SK-N-SH treated with all-trans-retinoic acid at 6 μM for 48 hours (cell line): ENCODE measurements at places on chromosomes 3 and 15.
A peak's percentile ranks its signal among the peaks of the same experiment; 100 is the strongest.

DNA sequence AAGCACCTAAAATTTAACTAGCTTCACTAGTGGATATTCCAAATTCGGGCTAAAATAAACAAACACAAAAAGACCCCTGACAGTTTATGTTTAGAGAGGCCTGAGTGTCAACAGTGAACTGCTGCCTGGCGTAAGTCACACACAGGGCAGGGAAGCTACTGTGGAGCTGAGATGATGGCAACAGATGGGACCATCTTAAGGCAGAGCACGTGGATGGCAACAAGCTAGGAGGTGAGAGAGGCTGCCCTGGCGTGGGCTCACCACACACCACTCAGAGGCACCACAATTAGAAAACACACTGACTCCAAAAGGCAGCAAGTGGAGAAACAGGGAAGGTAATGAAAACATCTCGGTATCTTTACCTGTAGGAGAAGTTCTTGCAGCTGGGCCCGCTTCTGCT lies 93.3 kb downstream of the ATP1B3 start:
- ATAC-seq: no peak

DNA sequence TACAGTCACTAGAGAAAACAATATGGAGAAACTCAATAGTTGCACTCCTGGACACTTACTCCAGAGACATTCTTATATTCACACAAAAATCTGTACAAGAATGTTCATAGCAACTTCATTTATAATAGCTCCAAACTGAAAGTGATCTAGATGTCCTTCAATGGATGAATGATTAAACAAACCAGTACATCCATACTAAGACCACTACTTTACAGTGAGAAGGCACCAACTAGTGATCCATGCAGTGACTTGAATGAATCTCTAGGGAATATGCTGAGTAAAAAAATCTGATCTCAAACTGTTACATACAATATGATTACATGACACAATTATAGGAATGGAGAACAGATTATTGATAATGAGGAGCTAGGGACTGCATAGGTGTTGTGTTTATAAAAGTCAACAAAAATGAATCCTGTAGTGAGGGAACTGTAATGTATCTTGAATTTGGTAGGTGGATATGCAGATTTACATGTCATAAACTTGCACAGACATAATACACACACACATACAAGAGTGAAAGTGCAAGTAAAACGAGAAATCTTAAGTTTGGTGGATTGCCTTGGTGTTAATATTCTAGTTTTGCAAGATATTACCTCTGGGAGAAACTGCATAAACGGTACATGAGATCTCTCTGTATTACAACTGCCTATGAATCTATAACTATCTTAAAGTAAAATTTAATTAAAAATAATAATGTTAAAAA lies 85.7 kb downstream of the SPATA16 start:
- ATAC-seq: no peak

DNA sequence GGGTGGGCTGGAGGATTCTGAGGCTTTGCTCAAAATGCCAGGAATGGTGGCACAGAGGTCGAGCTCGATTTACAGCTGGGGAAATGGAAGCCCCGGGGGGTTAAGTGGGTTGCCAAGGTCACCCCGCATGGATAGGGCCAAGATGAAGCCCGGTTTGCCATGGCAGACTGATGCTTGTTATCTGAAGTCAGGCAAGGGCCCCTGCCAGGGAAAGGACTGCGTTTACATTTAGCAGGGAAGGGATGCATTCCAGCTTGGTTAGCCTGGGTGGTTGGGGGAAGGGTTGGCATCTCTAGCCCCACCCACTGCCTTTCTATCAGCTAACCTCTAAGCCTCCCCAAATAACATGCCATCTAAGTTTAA lies 79.0 kb downstream of the RPLP1 start:
- ATAC-seq: no peak

GRCh38 chr3:13507570-13508339 lies 27.6 kb downstream of the HDAC11 start:
- ATAC-seq: peak; percentile 25
